ENCODE measurements at places on chromosomes 3 and 15.

DNA sequence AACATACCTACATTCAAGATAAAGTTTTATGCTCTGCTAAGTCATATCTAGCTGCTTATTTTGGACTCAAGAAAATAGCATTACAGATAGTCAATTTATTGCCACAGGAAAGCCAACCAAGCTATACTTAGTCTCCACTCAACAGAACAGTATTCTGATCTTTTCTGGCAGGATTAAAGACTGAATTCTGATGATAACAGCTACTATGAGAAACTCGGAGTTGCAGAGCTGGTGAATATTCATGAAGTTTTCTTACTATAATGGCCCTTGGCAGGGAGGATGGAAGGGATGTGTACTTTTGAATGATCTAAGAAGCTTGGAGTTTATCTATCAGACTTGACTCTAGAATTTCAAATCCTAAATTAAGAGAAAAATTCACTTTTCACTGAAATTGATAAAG, 237.7 kb downstream of the CTNNB1 start:
- DNase-seq: no peak

GRCh38 chr15:60903211-60903610, 325.9 kb downstream of the RORA start:
- DNase-seq: no peak

DNA sequence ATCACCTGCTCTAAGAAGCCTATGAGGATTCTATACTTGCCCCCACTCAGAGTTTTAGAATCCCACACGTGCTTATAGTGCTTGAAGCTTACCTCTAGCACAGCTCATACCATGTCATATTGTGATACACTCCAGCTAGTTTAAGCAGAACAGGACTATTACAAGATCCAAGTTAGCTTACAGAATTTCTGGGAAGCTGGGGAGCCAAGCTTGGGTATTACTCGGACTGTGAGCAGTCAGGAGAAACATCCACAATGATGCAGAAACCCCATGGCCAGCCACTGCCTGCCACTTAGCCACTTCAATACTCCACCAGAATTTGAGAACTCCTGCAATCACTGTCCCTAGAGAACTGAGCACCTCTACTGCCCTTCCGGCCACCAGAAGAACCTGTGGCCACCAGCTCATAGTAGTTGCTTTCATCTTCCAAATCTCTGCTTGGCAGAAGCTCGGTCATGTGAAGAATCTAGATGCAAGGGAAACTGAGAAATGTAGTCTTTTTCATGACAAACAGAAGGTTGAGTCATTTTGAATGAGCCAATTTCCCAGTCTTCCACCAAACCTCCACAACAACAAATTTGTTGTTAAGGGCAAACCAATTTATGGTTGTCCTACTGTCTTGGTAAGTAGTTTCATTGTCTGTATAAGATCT, 27.7 kb upstream of the SSR3 start:
- DNase-seq: no peak

DNA sequence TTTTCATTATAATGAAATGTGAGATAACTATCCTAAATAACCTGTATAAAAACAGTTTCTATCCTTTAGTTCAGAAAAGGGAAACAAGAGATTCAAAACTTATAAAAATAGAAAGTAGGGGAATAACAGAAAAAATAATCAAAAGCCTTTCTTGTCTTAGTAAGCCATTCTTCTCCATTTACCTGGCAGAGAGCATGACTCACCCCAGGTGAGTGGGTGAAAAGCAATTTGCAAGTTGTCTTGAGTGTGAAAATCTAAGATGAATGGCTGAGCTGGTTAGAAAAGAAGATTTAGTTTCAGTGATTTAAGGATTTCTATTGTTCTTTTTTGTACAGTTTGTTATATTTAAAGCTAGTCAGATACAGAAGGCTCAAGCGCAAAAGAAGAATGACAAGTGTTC, 702.0 kb downstream of the GRM7 start:
- no peak for DNase-seq

DNA sequence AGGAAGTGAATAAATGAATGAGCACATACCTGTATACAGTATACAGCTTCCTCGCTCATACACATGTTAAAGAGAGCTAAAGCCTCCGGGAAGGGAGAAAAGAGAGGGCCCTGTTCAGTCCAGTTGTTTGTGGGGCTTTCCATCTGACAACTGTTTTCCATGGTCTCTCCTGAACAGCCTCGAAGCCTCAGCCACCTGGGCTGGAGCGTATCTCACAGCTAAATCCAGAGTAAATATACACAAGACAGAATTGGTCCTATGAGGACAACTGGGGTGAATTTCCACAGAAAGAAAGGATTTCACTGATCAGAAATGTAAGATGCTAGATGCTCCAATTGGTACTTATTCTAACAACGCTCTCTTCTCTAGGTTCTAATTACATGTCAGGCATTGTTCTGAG, 103.5 kb downstream of the LIPC start:
- DNase-seq: no peak

- no peak for DNase-seq
Measured at GRCh38 chr3:157353652-157354051, 83.0 kb upstream of the PTX3 start.

GRCh38 chr3:33394403-33395054, 45.7 kb downstream of the UBP1 start:
- DNase-seq: no peak

DNA sequence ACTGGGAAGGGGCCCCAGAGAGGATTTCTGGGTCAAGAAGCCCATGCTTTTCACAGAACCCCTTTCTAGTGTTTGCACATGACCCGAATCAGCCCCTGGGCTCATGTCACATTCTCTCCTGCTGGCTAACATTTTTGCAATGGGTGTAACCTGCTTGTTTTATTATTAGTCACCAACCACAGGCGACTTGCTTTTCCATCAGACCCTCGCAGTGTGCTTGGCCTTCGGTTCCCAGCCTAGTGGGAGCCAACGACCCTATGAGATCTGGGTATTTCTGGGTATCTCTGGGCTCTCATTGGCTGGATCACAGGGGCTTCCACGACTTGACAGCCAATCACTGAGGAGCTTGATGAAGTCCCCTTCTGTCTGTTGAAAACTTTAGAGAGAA, 11.0 kb upstream of the FBLN2 start:
- DNase-seq: no peak

- no peak for DNase-seq
Measured at GRCh38 chr3:126903521-126903920, 79.4 kb upstream of the PLXNA1 start.

GRCh38 chr3:24608701-24609390, 114.2 kb upstream of the THRB start:
- DNase-seq: no peak

DNA sequence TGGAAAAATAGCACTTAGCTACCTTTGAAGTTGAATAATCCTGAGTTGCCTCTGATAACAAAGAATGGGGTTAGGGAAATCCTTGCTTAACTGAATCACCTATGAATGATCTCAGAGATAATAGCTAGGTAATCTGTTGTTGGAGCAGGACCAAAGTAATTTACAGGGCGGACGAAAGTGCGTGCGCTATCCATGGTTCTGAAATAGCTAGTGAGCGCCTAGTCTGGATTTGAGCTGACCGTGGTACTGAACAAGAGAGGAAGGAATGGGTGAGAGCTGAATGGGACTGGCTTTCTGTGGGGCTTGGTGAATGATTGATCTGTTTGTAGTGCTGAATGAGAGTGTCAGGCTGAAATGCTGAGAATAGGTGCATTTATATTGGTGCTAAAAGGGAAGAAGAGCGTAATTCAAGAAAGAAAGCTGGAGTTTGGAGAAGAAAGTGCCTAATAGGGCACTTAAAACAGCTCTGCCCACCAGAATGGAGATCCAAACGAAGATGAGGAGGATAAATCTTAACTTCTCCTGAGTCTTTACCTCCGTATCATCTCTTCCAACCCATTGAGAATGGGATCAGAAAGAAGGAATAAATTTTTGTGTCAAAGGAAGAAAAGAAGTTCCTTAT, 10.1 kb downstream of the SCN10A start:
- no peak for DNase-seq

DNA sequence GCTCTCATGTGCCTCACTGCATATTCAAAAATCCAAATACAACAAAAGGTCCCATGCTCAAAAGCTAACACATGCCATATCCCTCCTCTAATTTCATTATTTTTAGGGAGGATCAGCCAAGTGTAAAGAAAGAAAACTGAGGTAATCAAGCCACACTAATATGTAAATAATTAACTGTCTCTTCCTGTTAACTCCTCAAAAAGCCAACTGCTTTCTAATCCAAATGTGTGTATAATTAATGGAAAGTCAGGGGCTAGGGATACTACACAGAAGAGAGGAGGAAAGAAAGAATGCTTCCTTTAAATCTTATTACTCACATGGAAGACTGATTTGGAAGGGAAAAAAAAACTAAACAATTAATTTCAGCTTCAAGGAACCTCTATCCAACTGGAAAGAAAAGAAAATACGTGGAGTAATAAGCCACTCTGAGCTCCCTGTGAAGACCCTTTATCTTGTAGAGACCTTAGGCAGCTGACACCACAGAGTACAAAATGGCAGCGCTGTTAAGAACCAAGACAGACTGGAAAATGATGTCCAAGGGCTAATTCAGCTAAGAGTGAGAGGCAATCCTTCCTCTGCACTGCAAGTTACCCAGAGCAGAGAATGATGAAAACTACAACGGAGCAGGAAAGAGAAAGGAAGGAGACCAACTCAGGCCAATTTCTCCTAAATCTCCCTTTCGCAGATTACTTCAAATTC, 56.8 kb downstream of the ZNF148 start:
- no peak for DNase-seq
